ENCODE measurements at places on chromosomes 5 and 9.

DNA sequence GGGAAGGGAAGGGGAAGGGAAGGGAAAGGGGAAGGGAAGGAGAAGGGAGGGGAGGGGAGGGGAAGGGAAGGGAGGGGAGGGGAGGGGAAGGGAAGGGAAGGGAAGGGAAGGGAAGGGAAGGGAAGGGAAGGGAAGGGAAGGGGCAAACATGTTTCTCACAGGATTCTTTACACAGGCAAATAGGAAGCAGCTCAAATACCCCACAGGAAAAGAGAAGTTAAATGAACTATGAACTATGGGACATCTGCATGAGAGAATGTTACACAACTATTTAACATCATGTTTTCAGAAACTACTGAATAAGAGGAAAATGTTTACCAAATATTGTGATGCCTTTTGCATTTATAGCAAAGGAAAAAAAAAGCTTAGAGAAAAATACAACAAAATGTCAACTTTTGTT lies 125.4 kb upstream of the SLC30A5 start:
- no peak for DNase-seq

GRCh38 chr5:36660397-36661049 lies 54.1 kb downstream of the SLC1A3 start:
- no peak for DNase-seq

- no peak for DNase-seq
These were observed 893.5 kb upstream of the NUDT12 start for GRCh38 chr5:104456122-104456521.

- no peak for DNase-seq
These were observed 114.5 kb upstream of the SPRY4 start for GRCh38 chr5:142439207-142439860.

- no peak for DNase-seq
These were observed 314.0 kb downstream of the PIK3R1 start for GRCh38 chr5:68529581-68529980.

GRCh38 chr9:132201780-132202703 lies 40.2 kb downstream of the NTNG2 start:
- DNase-seq, result no peak

DNA sequence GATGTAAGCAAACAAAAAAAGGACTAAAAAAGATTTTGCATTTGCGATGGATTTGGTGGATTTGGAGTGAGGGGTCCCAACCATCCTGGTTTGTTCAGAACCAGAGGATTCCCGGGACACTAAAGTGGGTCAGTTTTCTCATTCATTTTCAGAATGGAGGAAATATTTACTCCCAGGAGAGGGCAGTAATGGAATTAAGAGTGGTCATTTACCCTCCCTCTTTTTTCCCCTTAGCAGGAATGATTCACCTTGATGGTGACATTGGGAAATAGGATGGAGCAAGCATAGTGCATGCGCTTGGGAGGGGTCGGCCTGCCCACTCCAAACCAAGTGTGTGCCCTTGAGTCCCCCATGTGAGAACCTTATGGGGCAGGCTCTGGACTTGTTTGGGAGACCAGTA lies 164.2 kb upstream of the PUM3 start:
- no peak for DNase-seq

GRCh38 chr9:129322022-129322621 lies 144.1 kb upstream of the IER5L start:
- DNase-seq, result no peak

DNA sequence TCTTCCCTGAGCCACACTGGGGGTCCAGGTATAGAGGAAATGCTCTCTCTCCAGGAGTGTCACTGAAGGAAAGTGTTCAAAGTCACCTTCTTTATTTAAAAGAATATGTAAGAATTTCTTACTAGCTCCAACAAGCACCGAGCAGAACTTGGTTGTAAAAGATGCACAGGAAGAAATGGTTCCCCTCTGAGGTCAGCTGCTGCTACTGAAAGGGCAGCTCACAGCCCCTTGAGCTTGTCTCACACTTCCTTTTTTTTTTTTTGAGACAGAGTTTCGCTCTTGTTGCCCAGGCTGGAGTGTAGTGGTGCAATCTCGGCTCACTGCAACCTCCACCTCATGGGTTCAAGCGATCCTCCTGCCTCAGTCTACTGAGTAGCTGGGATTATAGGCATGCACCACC lies 77.2 kb downstream of the PRRT1B start:
- no peak for DNase-seq

- DNase-seq, result no peak
These were observed 52.8 kb downstream of the ATP10B start for GRCh38 chr5:160799184-160799583.

DNA sequence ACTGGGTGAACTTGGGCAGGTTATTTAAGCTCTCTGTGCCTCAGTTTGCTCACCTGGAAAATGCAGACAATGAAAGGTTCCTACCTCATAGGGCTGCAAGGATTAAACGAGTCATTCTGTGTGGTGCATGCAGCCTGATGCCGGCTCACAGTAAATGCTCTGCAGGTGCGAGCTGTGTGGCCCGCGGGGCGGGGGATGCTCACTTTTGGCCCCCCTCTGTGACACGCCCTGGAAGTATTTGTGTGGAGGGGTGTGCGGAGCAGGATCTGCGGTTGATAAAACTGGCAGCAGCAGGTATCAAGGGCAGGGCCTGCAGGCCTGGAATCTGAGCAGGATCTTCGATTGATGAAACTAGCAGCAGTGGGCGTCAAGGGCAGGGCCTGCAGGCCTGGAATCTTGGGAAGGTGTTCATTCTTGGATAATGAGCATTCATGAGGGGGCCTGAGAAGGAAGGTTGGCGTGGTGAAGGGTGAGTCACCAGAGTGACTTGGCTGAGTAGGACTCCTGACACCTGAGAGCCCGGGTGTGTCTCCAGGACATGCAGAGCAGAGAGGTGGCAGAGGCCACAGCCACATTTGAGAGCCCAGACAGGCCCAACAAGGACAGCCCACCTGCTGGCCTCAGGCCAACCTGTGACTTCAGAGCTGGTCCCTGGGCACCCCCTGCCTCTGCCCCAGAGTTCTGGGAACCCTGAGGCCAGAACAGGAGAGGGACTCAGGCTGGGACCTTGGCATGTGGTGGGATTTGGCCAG lies 11.9 kb downstream of the UNC5A start:
- no peak for DNase-seq

DNA sequence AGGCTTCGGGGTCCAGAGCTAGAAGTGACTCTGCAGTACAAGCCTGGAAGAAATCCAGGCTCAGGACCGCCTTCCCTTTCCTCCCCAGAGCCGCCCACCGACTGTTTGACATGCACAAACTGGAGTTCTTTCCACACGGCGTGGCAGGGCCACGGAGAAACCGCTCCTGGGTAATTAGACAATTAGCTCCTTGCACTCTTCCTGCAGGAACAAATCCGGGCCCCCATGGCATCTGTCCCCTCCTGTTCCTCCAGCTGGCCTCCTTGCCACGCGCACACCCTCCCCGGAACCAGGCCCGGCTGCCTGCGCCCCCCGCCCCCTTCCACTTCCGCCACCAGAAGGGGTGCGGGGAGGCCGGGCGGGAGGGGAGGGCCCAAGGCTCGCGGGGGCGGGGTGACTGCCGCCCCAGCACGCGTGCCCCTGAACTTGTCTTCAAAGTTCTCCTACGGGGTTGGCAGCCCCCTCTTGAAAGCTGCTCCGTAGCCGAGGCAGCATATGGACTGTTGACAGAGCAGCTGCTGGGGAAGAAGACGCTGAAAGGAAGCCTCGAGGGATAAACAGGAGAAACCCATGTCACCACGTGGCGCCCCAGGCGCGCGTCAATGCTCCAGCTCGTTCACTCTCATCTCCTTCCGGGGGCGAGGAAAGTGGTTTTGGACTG lies 74.3 kb downstream of the SEC61B start:
- peak; percentile 6 for DNase-seq

- DNase-seq, result no peak
These were observed 5.1 kb upstream of the TERT start for GRCh38 chr5:1299961-1300360.

GRCh38 chr9:137271696-137272076 lies 5.8 kb upstream of the TOR4A start:
- no peak for DNase-seq

DNA sequence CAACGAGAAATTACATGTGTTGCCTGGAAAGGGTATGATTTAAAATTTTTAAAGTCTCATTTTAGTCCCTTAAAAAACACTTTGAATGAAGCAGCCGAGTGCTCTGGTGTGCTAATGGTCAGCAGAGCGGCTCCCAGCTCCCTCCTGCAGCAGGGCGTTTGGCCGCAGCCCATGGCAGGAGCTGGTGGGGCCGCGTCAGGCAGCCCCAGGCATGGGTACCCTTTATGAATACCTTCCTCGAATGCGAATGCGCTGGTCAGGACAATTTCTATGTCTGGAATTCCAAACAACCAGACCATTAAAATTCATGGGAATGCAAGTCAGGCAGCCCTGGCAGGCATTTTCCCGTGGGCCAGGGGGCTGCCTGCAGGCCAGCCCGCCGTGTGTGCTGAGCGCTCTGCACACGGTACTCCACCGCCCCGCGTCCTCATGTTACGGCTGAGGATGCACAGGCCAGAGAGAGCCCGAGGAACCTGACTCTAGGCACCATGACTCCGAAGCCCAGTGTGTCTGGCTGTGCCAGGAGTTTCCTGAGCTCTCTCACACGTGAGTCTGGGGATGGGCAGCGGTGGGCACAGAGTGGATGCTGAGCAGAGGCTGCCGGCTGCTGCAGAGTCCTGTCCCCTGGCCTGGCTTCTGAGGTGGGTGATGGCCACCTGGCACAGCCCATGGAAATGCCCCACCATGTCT lies 123.7 kb downstream of the WNK2 start:
- DNase-seq, result no peak

- no peak for DNase-seq
These were observed 2.0 kb upstream of the RALGDS start for GRCh38 chr9:133122935-133123611.
